Stimulated activated CD4-positive, alpha-beta T cell treated with anti-CD3 and anti-CD28 coated beads, Interleukin-4, amount 100 ng/mL, for 4 hours (primary cell): ENCODE measurements at places on chromosomes 12 and 14.

GRCh38 chr12:22598763-22599161 is 26.2 kb upstream of the ETNK1 start:
- no peak for DNase-seq

DNA sequence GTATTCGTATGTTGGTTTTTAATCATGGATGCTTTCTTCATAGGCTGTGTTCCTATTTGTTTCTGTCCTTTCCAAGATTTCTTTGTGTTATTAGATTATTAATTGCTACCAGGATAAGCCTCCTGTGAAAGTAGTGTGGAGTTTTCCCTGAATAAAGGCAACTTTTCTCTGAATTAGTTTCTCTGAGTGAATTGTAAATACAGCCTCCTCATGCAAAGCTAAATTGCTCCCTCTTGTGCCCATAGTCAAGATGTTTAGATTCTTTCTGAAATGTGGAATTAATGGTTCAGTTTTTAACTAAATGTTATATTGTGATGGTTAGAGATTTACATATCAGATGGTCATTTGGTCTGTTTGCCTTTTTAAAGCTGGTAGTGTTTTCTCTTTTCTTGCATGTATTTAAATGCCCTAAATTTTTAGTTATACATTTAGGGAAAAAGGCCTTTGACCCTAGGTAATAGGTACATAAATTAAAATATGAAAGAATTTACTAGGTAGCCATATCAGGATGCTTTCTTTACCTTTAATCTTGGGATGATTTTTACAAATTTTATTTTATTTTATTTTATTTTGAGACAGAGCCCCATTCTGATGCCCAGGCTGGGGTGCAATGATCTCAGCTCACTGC is 8.9 kb downstream of the APAF1 start:
- DNase-seq: no peak

DNA sequence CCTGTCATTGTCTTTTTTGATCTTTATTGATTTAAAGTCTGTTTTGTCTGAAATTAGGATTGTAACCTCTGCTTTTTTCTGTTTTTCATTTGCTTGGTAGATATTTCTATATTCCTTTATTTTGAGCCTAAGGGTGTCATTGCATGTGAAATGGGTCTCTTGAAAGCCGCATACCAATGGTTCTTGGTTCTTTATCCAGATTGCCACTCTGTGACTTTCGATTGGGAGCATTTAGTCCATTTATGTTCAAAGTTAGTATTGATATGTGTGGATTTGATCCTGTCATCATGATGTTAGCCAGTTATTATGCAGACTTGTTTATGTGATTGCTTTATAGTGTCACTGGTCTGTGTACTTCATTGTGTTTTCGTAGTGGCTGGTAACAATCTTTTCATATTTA is 29.8 kb upstream of the PLBD1 start:
- DNase-seq: no peak

DNA sequence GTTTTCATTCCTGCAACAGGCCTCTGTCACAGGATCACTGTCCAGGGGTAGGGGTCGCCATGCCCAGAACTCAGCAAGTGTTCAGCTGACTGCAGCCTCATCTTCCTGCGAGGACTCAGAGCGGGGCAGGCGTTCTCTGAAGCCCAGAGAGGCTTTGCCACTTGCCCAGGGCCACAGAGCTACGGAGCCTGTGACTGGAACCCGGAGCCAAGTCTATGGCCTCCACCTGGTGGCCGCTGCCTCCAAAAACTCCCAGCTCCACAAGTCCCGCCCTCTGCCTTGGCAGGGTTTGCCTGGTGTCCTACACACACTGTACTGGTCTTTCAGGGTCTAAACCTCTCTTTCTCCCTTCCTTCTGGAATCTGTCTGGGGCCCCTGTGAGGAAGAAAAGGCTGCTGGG is 8.7 kb upstream of the PPP1R13B start:
- DNase-seq: no peak

GRCh38 chr14:32934881-32935633 is 3.6 kb upstream of the NPAS3 start:
- DNase-seq: no peak

GRCh38 chr12:58818546-58818945 is 101.8 kb downstream of the LRIG3 start:
- no peak for DNase-seq

DNA sequence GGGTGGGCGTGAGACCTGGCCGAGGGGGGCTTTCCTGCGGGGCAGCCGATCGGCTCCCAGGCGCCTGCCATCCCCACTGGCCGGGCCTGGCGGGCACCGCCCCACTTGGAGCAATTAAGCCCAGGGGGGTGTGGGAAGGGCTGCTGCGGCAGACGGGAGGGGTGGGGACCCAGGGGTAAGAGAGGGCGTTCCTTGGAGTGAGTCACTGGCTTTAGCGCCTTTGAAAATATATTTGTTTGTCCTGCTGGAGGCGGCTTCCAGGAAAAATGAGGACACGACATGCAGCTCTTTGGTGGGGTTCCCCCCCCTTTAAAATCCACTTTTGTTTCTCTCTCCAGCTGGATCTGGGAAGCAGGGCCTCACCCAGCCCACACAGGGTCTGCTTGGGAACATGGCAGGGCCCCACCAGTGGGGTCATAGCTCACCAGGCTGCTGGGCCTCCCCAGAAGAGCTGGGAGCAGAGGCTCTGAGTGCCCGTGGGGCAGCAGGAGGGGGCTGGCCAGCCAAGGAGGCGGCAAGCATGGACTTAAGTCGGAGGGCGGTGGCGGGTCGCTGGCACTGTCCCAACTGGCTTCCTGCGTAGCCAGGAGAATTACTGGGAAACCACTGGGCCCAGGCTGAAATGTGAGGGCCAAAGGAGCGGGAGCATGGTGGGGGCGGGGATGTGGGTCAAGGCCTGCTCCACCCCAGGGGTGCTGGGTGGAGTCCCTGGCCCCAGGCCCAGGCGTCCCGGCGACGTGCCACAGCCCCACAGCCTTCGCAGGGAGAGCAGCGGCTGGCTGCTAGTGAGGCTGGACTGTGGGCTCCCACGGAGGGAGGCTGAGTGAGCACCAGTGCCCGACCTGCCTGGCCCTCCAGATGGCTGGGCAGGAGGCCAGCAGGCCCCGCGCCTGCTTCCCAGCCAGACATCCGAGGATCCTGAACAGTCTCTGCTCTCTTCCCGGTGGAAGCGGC is 128.0 kb downstream of the RFLNA start:
- DNase-seq: no peak

- DNase-seq: no peak
Measured at GRCh38 chr12:107372229-107372658, 278.9 kb upstream of the CRY1 start.

DNA sequence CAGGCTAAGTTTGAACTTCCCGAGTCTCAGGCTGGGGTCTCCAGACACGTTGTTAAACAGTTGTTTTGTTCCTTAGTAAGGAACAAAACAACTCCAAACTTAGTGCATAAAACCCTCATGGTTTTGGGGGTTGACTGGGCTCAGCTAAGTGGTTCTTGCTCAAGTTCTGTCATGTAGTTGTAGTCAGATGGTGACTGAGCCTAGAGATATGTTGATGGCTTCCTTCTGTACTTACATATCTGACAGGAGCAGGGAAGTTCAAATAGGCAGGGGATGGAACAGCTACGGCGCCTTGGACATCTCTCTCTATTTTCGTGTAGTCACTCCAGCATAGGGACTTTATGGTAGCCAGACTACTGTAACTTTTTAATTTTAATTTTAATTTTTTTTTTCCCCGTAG is 45.7 kb downstream of the SPATS2 start:
- no peak for DNase-seq

DNA sequence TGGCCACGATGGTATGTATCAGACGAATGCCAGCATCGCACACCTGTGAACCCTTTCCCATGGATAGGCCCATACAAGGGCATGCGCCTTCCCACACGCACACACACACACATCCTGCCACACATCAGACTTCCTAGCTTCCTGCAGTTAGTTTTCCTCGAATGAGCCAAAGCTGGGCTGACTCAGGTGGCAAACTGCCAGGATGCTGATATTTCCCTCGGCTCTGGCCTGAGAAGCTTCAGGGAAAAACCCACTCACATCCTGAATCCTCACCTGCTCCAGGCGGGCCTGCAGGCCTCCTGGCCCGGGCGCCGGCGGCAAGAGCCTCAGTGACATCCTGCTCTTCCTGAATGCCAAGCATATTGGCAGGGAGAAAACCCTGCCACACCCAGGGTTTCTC is 22.4 kb downstream of the CALM1 start:
- DNase-seq: no peak

- DNase-seq: no peak
Measured at GRCh38 chr14:70069186-70069585, 119.6 kb downstream of the SLC8A3 start.

- no peak for DNase-seq
Measured at GRCh38 chr14:92886337-92886736, 36.6 kb upstream of the CHGA start.

GRCh38 chr14:64801800-64802199 is 77.9 kb downstream of the SPTB start:
- DNase-seq: no peak

GRCh38 chr12:64039281-64039871 is 182.7 kb downstream of the KICS2 start:
- DNase-seq: no peak

DNA sequence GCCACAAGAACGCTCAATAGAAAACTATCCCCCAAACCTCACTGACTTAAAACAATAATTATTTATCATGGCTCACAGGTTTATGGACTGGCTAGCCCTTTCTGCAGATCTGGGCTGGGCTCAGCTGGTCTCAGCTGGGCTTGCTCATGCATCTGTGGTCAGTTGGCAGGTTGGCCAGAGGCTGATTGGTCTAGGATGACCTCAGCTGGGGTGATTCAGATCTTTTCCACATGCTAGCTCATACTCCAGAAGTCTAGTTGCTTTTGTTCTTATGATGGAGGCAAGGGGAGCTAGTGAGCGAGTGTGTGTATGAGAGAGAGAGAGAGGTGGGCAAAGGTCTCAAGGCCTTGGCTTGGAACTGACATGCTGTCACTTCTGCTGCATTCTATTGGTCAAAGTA is 181.2 kb upstream of the NRXN3 start:
- DNase-seq: no peak

GRCh38 chr12:71664411-71665089 is 449 bp downstream of the THAP2 start:
- DNase-seq: no peak

GRCh38 chr14:65686761-65687160 is 274.2 kb downstream of the FUT8 start:
- no peak for DNase-seq

DNA sequence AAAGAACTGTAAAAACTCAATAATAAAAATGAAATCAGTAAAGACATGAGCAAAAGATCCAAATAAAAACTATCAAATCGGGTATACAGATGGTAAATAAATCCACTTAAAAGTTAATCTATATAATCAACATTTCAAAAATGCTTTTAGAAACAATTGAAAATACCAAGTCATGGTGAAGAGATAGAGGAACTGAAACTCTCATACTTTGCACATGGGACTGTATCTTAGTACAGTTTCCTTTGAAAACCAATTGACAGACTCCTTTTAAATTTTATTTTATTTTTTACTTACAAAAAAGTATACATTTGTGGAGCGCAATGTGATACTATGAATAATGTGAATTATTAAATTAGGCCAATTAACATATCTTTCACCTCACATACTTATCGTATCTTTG is 98.6 kb upstream of the FAR2 start:
- no peak for DNase-seq

- DNase-seq: no peak
Measured at GRCh38 chr12:5040368-5040767, 3.3 kb upstream of the KCNA5 start.

DNA sequence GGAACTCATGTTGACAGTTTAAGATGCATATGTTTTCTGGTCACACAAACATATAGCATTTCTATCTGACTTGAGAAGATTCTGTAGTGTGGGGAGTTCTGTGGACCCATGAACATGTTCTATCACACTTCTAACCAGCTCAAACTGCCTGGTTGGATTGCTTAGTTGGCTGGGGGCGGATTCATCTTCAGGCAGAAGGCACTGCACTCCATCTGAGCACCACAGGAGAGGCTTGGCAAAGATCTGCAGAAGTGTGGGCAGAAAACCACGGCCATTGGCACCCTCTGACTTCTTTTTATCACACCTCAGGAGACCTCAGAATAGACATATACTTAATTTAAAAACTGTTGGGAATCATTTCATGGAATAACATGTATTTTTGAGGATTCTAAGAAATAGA is 68.5 kb downstream of the LIN7A start:
- no peak for DNase-seq

GRCh38 chr12:100857971-100858370 is 63.4 kb downstream of the ANO4 start:
- DNase-seq: no peak

DNA sequence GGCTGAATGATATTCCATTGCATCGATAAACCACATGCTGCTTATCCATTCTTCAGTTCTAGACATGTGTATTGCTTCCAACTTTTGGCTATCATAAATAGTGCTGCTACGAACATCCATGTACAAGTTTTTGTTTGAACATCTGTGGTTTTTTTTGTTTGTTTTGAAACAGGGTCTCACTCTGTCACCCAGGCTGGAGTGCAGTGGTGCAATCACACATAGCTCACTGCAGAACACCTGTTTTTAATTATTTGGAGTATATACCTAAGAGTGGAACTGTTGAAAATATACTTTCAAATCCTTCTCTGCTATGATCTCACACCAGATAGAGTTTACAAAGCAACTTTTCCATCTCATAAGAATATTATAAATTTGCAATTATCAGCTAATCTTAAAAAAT is 124.2 kb downstream of the TTC7B start:
- DNase-seq: no peak

- DNase-seq: no peak
Measured at GRCh38 chr14:30849354-30849753, 25.0 kb upstream of the COCH start.

DNA sequence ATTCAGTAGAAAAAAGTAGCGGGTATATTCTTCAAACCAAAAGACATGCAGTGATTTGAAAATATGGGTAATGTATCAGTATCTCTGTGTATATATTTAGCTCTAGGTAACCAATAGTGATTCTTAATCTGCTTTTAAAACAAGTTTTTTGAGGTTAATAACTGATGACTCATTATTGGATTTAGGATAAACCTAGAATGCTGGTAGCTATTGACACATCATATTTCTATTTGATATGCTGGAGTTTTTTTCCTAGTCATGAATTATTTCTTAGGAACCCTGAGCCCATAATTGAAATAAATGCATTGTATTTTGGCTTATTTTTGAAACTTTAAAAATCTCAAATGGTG is 15.5 kb downstream of the ARF6 start:
- DNase-seq: no peak
